ENCODE measurements at places on chromosomes 13 and 19. TPM values are rescaled to one million over a fixed set of nuclear protein-coding genes. Genes with fewer than 3 reads are reported as not detected.

GRCh38 chr19:40282920-40283319 is 2.2 kb downstream of the AKT2 start:
- no peak for DNase-seq

DNA sequence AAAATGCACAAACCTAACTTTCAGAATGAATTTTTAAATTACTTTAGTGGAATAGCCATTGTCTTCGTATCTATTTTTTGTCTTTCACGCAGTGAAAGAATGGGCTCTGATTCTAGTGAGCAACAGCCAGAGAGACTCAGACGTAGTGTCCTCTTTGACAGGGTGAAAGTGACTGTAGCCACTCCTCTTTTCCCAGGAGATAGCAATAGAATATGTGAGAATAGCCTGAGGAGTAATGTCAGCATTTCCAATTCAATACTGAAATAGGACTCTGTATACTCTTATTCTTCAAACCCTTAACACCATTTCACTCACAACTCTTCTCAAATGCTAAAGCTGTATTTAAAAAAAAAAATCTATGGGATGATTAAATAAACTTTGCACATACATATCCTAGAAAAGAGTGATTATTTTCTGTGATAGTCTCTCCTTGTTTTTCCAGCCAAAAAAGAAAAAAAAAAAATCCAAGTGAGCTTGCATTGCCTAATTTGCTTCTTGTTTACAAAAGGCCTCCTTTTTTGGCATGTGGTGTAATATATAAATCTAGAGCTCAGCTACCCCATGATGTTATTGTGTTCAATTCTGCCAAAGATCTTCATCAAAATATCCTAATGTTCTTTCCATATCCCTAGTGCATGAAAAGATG is 626.1 kb upstream of the SLITRK6 start:
- no peak for DNase-seq

The LILRB4 gene
- not detected for polyA plus RNA-seq

DNA sequence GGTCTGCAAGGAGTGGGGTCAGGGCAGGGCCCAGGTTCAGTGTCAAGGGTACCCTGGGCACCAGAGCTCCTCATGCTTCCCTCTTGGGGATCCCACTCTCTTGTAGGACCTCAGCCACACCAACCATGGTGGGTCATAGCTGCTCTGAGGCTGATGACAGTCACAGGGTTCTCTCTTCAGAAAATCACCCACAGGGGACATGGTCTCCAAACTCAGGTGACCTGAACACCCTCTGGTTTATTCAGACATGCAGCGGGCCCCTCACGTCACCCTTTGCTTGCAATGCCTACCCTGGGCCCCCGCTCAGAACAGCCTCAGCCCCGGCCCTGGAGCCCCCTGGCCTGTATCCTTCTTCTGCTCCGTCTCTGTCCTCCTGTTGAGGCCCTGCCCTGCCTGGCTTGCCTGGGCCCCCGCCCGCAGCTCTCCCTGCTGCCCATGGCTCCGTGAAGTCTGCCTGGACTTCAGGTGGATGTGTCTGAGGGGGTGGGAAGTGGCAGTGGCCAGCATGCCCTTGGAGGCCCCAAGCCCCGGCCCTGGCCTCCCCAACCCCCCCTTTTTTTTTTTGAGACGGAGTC is 20.4 kb downstream of the CHERP start:
- no peak for DNase-seq

- peak; percentile 44 for DNase-seq
Measured at GRCh38 chr13:79392882-79393563, 13.0 kb downstream of the RBM26 start.

GRCh38 chr13:98800078-98800477 is 47.6 kb upstream of the SLC15A1 start:
- DNase-seq: no peak

The GSX1 gene
- polyA plus RNA-seq: not detected

The TLE6 gene
- 0.52 TPM for polyA plus RNA-seq

The MEF2B gene
- 0.27 TPM for polyA plus RNA-seq

The CPB2 gene
- polyA plus RNA-seq: not detected

The GAS6 gene
- 0.38 TPM for polyA plus RNA-seq

DNA sequence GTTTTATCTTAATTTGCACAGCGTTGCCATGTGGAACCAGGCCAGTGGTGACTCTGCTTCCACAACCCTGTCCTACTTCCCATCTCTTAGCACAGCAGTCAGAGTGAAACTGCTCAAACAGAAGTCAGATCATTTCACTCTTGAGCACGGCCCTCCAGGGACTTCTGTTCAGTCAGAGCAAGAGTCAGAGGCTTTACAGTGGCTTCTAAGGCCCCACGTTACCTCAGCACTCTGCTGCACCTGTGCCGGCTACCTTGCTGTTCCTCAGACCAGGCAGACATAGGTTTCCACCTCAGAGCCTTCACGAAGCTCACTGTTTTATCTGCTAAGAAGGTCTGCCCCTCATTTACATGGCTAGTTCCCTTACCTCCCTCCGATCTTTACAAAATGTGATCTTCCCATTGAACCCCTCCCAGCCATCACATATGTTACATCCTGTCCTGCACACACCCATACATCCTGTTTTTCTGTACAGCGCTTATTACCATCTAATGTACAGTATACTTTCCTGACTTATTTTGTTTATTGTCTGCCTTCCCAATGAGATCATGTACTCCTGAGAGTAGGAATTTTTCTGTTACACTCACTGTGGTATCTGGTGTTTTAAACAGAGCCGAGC is 41.6 kb downstream of the TM9SF2 start:
- DNase-seq: peak; percentile 49

DNA sequence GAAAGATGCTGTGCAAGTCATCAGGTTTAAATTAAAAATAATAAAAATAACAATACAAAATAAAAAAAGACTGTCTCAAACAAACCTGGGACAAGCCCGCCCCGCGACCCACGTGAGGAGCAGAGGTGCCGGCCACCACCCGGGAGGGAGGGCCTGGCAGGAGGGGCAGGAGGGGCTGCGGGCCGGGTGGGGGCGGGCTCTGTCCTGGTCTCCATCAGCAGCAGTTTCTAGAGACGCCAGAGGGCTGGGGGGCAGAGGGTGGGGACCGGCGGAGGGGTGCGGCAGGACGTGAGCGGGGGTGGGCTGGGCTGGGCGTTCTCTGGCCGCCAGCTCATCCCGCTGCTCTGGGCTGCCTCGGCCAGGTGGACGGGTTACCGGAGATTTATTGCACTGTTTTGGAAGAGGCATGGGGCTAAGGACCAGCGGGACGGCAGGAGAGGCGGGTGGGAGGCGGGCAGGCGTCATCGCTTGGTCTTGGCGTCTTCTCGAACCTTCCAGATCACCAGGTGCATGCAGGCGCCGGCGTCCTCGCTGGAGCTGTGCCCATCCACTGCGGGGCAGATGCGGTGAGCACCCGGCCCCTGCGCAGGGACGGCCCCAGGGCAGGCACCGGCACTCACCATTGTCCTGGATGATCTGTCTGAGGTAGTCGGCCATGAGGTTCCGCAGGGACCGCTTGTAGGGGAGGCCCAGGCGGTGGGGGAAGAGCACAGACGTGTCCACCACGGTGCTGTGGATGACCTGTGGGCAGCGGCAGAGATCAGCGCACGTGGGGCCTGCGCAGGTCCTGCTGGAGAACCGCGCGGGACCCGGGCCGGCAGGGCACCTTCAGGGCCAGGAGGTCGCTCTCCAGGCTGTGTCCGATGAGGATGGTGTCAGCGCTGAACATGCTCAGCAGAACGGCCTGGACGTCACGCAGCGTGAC is 3.8 kb upstream of the ATP8B3 start:
- no peak for DNase-seq

- no peak for DNase-seq
Measured at GRCh38 chr19:44003461-44004009, 778 bp downstream of the ZNF230 start.

DNA sequence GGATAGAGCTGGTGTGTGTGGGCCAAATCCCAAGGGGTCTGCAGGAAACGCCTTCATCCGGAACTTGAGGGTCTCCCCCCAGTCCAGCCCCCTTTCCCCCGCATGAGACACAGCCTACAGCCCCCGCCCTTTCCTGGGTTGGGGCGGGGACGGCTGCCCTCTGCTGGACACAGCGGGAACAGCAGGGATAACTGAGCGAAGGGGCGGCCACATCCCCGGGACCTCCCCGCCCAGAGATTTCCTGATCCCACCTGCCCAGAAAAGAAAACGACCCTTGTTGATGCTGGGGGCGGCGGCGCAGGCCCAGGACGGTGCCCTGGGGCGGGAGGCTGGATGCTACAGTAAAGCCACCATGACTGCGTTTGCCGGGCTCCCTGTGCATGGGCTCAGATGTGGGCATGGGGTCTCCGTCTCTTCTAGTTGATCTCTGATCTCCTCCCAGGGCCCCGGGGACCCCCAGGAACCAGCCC is 14.2 kb downstream of the ONECUT3 start:
- DNase-seq: peak; percentile 47

GRCh38 chr13:102648046-102648445 is 46.8 kb downstream of the METTL21C start:
- no peak for DNase-seq

GRCh38 chr13:19060311-19061002 is 121.2 kb downstream of the TUBA3C start:
- DNase-seq: no peak

The GIPC3 gene
- polyA plus RNA-seq: 1.3 TPM

DNA sequence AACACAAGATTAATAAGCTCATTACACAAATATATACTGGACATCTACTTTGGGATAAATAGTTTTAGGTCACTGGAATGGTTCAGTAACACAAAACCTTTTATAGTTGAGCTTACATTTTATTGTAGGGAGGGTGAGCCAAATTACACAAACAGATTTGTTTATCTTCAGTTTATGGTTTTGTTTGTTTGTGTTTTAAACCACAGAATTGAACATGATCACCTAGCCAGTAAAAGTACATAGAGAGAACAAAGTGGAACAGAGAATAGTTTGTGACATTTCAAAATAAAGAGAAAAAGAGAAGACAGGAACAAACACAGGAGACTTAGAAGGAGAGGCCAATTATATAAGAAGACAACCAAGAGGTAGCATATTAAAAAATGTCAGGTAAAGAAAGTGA is 1930.2 kb upstream of the PCDH20 start:
- no peak for DNase-seq

The NALCN gene
- polyA plus RNA-seq: not detected

DNA sequence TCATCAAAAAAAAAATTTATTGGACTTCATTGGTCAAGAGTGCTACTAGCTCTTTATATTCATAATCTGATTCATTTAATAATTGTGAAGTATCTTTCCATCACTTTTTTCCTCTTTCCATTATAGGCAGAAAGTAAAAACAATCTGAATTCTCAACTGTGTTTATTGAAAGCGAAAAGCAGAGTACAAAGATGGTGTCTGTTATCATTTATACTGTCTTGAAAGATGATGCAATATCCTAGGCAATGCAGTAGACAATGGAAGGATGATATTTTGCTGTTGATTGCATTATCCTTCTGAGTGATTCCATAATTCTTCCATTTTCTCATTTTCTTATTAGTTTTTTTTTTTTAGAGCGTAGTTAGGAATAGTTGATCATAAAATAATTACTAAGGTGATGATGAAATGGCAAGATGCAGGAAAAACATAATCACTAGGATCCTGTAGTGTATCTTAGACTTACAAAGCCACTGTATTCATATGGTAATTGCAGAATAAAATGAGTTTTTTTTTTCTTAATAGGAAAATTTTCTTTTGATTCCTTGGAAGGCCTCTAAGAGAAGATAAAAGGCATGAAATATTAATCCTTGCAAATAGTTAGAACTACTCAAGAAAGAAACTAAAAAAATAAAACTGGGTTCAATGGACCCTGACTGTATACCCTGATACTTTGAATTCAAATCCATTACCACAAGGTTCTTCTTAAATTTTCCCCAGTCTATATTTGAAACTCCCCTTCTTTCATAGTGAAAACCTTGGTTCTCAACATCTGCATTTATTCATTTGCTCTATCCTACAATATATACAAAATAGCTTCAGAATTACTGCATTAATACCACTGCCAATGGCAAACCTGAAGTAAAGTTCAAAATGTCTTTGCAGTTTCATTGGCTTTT is 11.6 kb downstream of the URI1 start:
- no peak for DNase-seq

- no peak for DNase-seq
Measured at GRCh38 chr13:46213242-46213641, 1.5 kb downstream of the LRRC63 start.

Measured in naive thymus-derived CD4-positive, alpha-beta T cell (primary cell).